Karpas-422 (cell line): ENCODE measurements at places on chromosomes 4 and X.
A peak's percentile ranks its signal among the peaks of the same experiment; 100 is the strongest.

DNA sequence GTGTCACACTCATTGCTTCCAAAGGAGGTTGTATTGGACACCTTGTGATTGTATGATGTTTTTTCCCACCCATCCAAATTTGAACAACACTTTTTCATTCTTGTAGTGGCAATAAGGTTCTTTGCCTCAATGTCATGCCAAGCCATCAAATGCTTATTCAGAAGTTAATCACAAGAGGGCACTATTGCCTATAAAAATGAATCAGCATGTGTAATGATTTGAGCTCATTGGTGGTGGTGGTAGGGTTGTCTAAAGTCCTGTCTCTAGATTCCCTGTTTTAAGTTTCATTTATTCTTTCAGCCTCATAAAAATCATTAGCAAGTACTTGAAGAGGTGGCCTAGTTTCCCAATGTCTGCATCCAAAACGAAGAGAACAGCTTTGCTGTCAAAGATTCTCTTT, 37.0 kb downstream of the IRS4 start:
- DNase-seq: peak; percentile 77

- DNase-seq: no peak
Measured at GRCh38 chr4:182267048-182267447, 23.8 kb downstream of the TENM3 start.

- no peak for DNase-seq
Measured at GRCh38 chrX:94850811-94851210, 1176.8 kb downstream of the FAM133A start.

GRCh38 chr4:107725281-107725859, 5.3 kb upstream of the PAPSS1 start:
- DNase-seq: no peak

DNA sequence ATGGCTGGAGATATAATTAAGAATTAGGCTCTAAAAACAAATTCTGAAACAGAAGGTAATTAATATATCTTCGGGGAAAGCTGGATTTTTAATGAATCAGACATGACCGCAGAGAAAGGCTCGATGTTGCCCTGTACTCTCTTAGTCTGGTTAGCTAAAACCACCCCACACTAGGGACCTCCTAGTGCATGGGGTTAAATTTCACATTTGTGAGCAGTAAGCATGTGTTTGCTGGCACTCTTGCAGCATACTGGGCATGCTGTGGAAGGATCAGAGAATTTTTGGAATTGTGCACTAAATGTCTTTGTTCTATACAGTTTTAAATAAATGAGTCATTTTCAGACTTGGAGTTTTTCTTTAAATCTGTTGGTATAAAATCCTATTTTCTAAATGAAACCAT, 475.6 kb upstream of the FTHL17 start:
- no peak for DNase-seq

GRCh38 chr4:1544861-1545281, 138.6 kb upstream of the NKX1-1 start:
- no peak for DNase-seq

GRCh38 chr4:127143460-127144195, 489.1 kb upstream of the INTU start:
- no peak for DNase-seq

DNA sequence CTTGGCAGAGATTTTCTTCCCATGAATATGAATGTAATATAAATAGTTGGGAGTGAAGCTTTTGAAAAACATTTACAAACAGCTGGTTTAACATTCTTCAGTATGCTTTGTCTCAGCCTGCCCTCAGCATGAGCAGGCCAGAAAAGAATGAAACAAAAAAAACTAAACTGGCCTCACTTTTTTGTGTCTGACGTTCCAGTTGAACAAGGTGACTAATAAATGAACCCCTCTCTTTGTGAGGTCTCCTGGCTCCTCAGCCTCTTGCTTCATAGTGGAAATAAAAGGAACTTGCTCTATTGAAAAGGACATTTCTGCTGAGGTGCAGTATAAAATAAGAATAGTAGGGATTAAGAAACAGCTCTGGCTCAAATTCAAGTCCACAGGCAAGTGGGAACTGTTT, 9.4 kb downstream of the CHST7 start:
- DNase-seq: no peak

GRCh38 chr4:136124251-136124745, 1408.0 kb downstream of the PCDH18 start:
- no peak for DNase-seq

- DNase-seq: no peak
Measured at GRCh38 chr4:180436361-180436760, 1806.8 kb upstream of the TENM3 start.

- peak; percentile 80 for DNase-seq
Measured at GRCh38 chr4:87353592-87353991, 30.9 kb upstream of the HSD17B13 start.

DNA sequence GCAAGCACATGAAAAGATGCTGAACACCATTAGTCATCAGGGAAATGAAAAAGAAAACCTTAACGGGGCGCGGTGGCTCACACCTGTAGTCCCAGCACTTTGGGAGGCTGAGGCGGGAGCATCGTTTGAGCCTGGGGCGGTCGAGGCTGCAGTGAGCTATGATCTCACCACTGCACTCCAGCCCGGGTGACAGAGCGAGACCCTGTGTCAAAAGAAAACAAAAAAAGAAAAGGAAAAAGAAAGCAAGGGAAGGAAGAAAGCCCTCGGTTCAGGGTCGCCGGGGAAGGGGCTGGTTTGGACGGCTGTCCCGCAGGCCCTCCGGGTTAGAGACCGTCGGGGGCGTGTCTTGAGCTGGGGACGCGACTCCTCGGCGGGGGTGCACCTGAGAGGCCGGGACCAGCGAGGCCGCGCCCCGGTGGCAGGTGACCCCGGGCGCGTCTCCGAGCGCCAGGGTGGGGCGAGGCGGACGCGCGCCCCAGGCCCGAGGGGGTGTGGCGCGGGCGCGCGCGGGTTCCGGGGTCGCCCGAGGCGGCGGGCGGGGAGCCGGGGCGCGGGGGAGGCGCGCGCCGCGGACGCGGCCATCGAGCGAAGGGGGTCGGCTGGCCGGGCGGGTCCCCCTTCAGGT, 478 bp upstream of the PLXNA3 start:
- DNase-seq: peak; percentile 74

GRCh38 chrX:45747905-45748304, 547.2 kb upstream of the DIPK2B start:
- no peak for DNase-seq

- no peak for DNase-seq
Measured at GRCh38 chrX:41889317-41890025, 33.9 kb downstream of the CASK start.

DNA sequence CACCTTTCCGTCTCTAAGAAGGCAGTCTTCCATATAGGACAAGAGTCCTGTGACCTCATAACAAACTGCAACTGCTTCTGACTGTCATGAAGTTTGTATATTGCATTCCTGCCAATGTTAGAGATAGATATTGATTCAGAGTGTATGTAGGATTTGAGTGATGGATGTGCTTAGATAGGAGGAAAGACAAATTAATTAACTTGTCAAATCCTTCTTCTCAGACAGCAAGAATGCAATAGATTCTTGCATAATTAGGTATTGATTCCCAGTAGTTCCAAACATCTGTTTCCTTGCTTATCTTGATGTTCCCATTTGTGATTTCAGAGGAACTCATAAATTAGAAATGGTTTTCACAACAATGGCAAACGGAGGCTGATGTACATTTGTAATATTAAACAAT, 555.3 kb downstream of the TRAM1L1 start:
- DNase-seq: no peak

GRCh38 chrX:133335027-133335426, 80.3 kb downstream of the GPC4 start:
- DNase-seq: peak; percentile 85

DNA sequence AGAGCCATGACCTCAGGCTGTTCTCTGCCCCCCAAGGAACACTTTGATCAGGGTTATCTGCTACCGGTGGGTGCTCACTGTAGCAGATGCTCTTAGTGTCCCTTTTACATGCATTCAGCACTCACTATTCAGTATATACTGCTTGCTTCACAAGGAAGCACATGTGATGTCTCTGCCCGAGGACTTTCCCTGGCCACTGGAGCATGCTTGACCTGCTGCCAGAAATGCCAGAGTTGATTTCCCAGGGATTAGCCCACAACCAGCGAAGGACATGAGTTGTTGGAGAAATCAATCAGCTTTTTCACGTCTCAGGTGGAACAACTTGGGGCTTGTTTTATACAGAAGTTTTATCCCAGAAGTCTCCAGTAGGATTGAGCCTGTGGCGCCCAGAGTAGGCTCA, 51.2 kb upstream of the RPS6KA3 start:
- no peak for DNase-seq

DNA sequence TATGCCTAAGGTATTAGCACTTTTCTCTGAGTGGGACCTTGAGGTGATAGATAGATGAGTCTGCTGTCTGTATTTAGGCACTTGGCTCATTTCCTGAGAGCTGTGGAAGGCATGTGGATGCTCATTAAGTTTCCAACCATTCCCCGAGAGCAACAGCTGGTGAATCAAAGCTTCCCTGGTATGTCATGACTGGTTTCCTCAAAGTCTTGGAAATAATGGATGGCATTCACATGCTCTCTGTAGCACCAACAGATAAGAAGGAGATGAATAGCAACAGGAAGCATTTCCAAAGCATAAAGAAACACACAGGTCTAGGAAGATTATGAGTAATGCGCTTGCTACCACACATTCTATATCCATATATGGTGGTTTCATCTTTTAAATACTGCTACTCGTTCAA, 118.3 kb upstream of the ETNPPL start:
- no peak for DNase-seq

DNA sequence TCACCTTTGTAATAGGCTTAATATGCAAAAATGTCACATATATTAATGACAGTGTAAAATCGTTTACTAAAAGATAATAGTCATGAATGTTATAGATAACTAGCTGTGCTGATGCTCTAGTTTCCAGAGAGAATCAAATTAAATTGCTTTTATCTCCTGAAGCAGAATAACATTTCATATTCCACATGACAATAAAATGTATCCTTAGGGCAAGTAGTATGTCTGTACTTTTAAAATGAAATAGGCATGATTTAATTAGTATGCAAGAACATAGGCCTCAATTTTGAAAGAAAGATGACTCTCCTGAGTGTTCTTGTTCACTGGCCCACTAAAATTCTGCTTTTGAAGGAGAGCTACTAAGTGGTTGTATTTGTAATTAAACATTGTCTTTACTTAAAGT, 1027.0 kb downstream of the ARAP2 start:
- no peak for DNase-seq

DNA sequence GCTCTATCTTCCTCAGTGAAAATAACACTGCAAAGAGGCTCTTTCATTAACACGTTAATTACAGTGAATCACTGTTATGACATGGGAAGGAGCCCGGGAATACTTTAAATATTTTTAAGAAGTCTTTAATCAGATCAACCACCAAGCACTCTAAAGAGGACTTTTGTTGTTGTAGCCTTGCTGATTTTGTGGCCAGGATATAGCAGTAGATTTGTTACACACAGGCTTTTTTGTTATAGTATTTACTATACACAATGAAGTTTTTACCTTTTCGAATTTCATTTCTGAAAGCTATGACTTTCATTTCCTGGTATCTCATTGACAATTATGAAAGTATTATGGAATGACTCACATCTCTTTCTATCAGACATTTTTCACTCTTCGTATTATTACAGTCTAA, 20.3 kb downstream of the FGF13 start:
- DNase-seq: no peak

GRCh38 chr4:150852216-150852615, 162.9 kb downstream of the LRBA start:
- no peak for DNase-seq

DNA sequence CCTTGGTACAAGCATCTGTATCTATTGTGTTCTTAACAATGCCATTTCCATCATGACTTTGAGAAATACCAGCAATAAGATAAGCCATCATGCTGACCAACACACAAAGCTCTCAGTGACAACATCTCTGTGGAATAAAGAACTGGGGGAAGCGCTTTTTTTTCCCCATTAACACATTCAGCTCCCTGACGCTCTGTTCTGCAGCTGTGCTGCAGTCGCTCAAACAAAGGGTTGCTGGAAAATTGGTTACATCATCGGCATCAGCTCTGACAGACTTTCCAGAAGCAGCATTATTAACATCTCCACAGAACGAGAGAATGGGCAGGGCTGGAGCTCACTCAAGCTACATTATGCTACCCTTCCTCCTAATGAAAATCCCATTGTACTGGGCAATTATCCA, 39.9 kb downstream of the DCX start:
- no peak for DNase-seq

GRCh38 chrX:9231491-9231890, 197.6 kb upstream of the FAM9B start:
- DNase-seq: no peak

DNA sequence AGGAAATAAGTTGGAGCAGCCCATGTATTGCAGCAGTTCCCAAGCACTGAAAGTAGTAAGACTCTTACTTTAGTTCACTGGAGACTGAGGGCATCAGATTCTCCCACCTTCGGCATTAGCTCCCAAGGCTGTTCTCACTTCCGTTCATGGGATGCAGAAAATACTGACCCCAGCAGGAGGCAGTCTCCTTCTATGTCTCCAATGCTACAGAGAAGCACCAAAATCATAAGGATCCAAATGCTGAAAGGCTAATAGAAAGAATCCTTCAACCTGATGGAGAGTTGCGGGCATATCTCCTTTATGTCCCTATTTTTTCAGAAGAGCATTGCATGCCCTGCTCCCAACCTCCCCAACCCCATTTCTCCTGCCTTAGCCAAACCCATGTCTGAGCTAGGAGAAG, 32.4 kb downstream of the ADH7 start:
- DNase-seq: no peak

DNA sequence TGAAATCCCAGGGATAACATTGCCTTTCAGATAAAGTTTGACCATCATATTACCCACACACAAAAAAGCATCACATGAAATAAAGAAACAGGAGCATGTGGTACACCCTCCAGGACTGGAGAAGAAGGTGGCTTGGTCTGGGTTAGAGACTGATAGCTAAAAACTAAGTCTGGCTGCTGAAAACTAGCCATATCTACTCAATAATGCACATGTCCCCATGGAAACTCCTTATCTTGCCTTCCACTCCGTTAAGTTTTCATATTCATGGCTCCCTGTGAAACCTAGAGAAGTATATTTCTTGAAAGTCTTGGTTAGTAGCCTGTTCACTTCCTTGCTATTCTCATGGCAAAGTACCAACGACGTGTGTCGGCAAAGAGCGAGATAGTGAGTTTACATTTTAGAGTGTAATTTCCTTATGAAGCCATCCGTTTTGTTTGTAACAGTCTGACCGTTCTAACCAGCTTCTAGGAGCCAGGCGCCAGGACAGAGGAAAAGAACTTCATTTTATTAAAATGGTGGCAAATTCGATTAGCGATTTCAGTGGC, 6.7 kb upstream of the DCTD start:
- DNase-seq: no peak
